ENCODE measurements at places on chromosomes 3 and 15.

GRCh38 chr3:171135549-171135948 lies 109.0 kb upstream of the SLC2A2 start:
- no peak for DNase-seq

DNA sequence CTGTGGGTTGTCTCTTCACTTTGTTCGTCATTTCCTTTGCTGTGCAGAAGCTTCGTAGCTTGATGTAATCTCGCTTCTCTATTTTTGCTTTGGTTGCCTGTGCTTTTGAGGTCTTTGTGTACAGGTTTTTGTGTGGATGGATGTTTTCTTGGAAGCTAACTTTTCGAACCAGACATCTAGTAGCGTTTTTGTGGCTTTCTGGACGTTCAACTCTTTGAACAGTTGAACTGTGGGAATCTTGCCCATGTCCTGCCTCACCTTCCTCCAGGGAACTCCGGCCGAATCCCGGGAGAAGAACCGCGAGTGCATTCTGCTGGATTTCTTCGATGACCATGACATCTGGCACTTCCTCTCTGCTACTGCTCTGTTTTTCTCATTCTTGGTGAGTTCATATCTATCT lies 70.6 kb downstream of the USF3 start:
- DNase-seq = no peak

- DNase-seq = no peak
These were observed 113.8 kb upstream of the STRIT1 start for GRCh38 chr3:155407331-155407730.

DNA sequence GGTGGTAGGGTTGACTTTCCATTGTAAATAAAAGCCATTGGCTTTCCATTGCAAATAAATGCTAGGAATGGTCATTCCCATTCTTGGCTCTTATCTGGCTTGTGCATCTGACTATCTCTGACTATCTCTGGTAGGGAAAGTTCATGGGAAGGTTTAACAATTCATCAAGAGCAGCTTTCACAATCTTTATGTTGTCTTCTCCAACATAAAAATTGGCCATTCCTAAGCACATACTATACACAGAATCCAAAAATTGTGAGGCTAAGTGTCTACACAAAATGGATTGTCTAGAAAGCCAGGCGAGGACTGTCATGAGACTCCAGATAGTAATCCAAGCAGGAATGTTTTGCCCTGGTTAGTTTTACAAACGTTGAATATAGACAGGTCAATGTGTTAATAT lies 54.4 kb upstream of the WNT5A start:
- no peak for DNase-seq

GRCh38 chr15:74257105-74257504 lies 21.0 kb downstream of the CCDC33 start:
- no peak for DNase-seq

Measured in endodermal cell (in vitro differentiated cells).